HFFc6 (cell line): ENCODE measurements at places on chromosomes 2 and 18.

DNA sequence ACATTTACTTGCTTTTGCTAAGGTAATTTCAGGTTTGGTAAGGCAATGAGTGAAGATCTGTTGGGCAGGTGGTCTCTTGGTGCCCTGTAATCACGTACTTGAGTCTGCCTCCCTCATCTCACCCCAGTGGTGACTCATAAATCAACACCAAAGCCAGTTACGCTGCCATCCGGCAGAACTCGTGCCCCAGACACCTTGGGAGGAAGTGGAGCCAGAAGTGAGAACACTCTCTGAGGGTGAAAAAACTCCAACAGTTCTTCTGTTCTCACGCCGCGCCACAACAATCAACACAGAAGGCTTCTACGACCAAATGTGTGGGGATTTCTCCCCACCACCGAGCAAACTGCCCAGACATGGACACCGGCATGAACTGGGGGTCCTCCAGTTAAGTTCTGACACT is 206.2 kb downstream of the ARL4C start:
- no peak for DNase-seq

DNA sequence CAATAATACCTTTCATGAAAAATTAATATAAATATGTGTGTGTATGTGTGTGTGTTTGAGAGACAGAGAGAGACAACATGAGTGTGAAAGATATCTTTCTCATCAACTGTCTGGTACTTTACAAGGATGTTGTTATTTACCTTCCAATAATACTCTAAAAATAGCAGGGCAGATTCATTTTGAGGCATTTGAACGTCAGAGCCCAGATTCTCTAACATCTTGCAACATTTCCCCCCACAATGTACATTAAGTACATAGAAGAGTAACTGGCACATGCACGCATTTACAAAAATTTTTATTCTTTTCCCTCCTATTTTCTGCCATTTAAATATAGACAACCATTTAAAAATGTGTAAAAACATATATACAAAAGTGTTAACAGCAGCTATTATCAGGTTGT is 100.9 kb downstream of the PID1 start:
- no peak for DNase-seq

DNA sequence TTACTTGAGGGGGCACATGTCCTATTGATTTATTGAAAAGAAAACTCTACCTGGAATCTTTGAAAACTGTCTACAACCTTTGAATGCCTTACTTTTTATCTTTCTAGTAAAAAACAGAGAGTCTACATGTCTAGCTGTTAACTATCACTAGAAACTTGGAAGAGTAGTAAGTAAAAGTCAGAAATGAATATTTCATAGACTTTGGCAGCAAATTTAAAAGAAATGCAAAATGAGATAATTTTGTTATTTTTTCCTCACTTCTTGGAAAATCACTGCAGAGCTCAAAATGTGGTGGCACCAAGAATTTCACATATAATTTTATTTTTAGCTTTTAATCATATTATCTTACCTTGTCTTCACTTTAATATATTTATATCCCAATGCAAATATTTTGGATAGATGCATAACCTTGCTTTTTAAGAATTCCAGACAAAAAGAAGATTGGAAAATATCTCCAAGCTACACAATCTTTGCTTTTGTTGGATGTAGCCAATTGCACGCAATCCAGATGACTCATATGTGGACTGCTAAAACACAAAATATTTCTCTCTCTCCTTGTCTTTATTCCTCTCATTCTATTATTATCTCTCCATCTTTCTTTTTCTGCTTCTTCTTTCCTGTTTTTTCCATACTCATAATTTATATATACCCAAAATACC is 92.2 kb upstream of the DSEL start:
- peak; percentile 41 for DNase-seq

- no peak for DNase-seq
These were observed 78.0 kb upstream of the GAREM1 start for GRCh38 chr18:32548688-32549087.

DNA sequence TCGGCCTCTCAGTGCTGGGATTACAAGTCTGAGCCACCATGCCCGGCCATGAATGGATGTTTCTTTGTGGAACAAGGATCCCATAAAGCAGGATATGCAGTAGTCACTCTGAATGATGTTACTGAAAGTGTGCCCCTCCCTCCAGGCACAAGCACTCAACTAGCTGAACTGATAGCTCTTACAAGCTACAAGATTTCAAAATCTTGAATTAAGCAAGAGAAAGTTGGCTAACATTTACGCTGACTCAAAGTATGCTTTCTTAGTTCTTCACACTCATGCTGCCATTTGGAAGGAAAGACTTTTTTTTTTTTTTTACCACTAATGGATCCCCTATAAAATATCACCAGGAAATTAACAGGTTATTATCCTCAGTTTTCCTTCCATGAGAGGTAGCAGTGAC is 549.0 kb upstream of the PKDCC start:
- no peak for DNase-seq

DNA sequence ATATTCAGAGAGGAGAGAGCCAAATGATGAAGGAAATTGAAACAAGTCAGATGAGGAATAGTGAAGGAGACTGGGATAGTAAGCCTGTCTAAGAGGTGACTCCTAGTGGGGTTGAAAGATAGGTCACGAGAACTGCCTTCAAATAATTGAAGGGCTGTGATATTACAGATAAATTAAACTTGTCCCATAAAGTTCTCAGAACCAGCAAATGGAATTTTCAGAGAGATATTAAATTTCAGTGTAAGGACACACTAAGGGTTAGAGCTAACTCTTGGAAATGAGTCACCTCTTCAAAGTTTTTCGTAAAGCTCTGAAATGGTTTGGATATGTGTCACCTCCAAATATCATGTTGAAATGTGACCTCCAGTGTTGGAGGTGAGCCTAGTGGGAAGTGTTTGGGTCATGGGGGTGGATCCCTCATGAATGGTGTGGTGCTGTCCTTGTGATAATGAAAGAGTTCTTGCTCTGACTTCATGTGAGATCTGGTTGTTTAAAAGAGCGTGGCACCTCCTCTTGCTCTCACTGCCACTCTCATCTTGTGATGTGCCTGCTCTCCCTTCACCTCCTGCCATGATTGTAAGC is 87.3 kb downstream of the BABAM2 start:
- peak; percentile 90 for DNase-seq

DNA sequence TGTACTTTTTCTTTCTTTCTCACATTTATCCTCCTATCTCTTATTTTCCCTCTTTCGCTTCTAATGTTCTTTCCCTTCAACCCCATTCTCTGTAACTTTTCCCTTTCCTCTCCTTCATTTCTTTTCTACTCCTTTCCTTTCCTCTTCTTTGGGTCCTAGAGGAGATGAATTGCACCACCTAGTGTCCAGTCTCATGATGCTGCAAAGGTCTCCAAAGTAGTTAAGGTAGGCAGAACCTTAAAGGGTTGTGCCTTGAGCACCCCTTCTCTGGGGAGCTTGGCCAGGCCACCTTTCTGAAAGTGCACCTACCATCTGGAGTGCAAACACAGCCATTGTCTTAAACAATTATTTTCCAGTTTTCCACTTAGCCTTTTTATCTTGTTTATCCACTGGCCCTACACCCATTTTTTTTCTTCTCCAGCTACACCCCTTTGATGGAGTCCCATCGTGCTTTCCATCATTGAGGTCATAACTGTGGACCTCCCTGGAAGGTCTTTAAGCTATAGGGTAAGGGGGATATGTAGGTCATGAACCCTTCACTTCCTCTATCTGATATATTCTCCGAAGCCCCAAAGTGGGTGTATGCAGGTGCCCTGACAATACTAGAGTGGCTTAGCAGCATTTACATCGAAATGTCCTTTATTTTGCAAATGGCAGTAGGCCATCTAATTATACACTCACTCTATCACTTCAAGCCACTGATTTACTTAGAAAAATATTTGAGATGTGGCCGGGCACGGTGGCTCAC is 155.9 kb downstream of the ESCO1 start:
- peak; percentile 48 for DNase-seq

DNA sequence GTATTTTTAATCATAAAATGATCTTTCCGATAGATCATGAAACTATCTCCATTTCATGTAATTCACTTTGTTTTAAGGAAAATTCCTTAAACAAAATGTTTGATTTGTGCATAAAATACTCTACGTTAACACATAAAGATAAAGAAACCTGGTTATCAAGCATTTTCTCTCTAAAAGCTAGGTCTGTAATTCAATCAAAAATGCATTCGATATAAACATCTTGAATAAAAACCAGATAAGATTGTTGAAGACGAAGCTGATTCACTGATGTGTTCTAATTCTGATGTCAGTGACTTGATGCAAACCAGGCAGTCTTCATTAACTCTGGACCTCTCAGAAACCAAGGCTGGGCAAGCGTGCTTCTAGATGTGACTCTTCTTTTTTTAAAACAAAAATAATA is 245.2 kb downstream of the CTNNA2 start:
- DNase-seq, result no peak

DNA sequence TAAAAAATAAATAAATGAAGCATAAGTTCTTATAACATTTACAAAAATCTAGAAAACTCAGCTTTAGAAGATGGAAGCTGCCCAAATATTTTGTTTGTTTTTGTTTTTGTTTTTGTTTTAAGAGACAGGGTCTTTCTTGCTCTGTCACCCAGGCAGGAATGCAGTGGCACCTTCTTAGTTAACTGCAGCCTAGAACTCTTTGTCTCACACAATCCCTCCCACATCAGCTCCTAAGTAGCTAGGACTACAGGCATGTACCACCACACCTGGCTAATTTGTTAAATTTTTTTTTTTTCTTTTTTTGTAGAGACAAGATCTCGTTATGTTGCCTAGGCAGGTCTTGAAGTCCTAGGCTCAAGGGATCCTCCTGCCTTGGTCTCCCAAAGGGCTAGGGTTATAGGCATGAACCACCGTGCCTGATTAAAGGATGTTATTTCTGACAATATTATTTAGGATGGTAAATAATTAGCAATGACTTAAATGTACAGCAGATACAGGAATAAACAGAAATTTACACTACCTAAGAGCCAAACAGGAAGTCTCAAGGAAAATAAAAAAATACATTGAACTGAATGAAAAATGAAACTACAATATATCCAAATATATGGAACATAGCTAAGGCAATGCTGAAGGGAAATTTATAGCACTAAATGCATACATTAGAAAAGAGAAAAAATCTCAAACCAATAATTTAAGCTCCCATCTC is 17.2 kb downstream of the SESTD1 start:
- DNase-seq, result no peak

GRCh38 chr2:50449306-50449705 is 582.6 kb downstream of the NRXN1 start:
- DNase-seq, result no peak

DNA sequence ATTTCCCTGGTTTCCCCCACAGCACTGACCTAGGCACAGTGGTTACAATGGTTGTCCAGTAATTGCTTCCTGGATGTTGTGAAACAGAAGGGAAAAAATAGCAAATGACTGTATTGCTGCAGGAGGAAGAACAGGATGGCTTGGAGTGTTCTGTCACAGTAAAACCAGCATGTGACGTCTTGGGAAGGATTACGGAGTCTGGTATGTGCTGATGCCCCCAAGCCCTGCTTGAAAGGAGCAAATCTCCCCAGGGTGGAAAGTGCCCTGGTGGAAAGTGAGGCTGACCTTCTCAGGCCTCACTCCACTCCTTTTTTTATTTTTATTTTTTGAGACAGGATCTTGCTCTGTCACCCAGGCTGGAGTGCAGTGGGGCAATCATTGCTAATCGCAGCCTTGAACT is 7.8 kb downstream of the RAB11FIP5 start:
- DNase-seq, result no peak

DNA sequence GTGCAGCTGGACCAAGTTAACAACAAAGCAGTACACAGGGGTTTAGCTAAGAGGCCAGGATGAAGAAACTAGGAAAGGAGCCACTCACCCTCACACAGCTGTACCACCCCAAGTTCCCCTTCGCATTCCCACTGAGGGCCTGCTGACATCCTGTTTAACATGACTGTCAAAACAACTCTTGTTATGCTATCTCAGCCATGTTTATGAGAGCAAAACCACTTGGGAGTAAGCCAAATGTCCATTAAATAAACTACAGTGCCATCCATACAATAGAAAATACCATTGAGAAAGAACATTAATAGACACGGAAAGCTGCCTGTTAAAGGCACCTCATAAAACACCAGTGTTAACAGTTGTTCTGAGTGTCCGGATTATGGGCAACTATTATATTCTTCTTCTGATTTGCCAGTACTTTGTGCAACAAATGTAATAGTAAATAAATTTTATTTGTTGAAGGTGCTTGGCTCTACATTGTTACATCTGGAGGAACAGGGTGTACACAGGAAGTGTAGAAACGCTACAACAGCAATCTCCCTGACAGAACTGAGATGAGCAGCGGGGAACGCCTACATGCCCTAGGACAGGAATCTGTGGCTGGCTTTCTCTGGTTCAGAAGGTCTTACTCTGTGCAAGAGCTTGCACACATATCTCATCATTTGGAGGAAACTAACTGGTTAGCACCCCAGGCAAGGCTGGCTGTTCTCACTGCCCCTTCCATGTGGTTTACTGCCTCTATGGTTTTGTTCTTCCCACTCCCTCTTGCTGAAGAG is 85.6 kb downstream of the EHD3 start:
- DNase-seq, result peak; percentile 29

DNA sequence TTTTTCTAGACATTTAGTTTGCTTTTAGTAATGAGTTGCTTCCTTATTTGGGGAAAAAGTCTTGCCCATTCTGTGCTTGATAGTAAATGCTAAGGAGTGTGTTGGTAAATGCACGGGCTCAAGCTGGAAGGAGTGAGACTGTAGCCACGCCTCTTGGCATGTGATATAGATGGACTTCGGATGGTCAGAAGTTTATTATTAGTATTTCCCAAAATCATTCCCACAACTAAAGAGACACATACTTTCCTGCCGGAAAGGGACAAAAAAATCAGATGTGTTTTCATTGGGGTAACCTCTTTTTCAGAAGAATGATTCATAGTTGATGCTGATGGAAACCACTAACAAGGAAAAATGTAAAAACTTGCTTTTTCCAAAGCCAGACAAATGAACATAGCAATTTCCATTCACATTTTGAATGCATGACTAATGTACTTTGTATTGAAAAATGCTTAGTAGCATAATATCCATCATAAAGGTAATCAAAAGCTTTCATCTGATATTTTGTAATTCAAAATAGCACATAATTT is 133.2 kb downstream of the ZNF532 start:
- peak; percentile 93 for DNase-seq

DNA sequence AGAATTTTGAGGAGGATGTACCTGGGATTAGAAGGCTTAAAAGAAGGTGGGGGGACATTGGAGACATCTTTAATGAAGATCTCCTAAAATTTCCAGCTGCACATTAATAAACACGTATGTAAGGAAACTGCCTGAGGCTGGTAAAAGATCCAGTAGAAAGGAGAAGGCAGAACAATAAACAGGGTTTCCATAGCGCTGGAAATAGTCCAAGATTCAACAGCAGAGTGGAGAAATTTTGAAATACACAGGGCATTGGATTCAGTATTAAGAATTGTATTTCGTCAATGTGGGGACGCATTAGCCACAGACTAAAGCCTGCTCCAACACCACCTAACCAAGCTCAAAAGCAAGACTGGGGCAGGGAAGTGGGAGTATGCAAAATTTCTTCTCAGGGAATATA is 606.9 kb upstream of the NRXN1 start:
- no peak for DNase-seq

- no peak for DNase-seq
These were observed 369.7 kb downstream of the OSR1 start for GRCh38 chr2:18988631-18989232.

GRCh38 chr18:62586781-62587487 is 64.1 kb downstream of the ZCCHC2 start:
- DNase-seq, result no peak

GRCh38 chr18:49672853-49673252 is 111.0 kb downstream of the LIPG start:
- no peak for DNase-seq
